ENCODE measurements at places on chromosomes 1 and 21. TPM values are rescaled to one million over a fixed set of nuclear protein-coding genes. Genes with fewer than 3 reads are reported as not detected.

- peak; percentile 18 for DNase-seq
These were observed 5.3 kb downstream of the DSCAM start for GRCh38 chr21:40841524-40842196.

GRCh38 chr1:211035821-211036380 lies 98.0 kb downstream of the KCNH1 start:
- no peak for DNase-seq

DNA sequence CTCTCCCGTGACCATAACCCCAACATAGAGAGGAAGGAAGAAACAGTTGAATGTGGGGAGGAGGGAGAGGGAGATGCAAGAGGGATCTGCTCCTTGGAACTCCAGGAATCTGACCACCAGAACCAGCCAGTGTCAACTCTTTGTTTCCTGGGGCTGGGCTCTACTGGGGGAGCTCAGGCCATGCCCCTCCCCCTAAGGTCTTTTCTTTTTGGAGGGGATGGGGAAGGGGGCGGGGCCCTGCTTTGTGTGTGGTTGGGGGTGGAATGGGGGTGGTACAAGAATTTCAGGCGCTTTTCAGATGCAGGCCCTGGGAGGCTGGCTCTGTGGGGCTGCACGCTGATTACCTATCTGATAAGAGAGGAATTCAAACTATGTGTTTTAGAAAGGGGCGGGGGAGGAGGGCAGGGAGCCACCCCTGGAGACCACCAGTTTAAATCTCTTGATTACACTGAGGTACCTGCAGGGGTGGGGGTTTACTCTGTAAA lies 8.3 kb downstream of the LIN28A start:
- DNase-seq: no peak

DNA sequence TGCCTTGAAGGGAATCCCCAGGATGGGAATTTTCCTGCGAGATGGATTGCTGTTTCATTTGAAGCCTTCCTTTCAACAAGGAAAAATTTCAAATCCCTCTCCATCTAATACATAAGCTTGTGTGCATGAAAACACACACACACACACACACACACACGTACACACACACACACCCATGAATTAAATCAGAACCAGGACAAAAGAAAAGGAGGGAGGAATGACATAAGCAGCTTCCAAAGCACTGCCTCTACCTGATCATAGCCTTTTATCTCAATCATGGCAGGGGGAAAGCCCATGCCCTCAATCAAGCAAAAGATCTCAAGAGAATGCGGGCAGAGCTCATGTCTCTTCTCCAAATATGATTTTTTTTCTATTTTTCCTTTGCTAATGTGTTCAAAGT lies 139.7 kb downstream of the SLC44A5 start:
- DNase-seq: no peak

DNA sequence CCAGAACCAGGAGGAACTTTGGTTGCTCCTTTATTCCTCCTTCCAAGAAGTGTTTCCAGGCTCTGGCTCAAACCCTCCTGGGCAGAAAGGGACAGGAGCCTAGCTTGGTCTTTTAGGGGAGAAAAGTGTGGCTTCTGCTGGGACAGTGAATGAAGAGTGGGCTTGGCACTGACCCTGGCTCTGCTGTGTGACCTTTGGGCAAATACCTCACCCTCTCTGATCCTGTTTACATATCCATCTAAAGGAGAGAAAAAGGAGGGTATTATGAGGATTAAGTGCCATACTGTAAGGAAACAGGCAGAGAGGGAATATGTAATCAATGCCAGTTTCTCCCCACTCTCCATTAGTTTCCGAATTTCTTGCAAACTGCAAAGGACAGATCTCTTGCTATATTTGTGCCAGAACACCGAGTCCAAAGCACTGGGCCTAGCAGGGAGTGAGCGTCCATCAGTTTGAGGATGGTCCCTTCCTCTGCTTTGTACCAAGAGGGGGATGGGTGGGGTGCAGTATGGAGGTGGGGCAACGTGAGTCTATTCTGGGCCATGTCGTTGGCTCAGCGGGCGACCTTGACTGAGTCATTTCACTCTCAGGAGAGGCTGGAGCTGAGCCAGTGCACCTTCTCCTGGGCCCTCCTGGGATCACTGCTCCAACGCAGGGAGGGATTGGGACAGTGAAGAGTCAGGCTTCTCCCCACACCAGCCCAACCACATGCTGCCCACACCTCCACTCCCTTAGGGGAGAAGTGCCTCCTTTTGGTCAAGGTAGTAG lies 38.4 kb downstream of the IGSF21 start:
- DNase-seq: no peak

DNA sequence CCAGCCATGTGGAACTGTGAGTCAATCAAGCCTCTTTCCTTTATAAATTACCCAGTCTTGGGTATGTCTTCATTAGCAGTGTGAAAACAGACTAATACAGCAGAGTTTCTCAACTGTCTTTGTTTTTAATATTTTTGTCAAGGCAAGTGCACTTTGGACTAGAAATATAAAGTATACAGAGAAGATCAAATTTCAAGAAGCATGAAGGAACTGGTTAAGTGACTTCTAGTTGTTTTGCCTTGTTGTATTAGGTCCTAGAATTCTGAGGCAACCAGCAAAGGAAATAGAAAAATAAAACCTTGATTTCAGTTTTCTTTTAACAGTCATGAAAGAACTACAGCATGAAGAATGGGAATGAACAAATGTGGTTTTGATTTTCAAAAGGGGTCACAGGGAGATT lies 131.1 kb upstream of the PTGFR start:
- no peak for DNase-seq

DNA sequence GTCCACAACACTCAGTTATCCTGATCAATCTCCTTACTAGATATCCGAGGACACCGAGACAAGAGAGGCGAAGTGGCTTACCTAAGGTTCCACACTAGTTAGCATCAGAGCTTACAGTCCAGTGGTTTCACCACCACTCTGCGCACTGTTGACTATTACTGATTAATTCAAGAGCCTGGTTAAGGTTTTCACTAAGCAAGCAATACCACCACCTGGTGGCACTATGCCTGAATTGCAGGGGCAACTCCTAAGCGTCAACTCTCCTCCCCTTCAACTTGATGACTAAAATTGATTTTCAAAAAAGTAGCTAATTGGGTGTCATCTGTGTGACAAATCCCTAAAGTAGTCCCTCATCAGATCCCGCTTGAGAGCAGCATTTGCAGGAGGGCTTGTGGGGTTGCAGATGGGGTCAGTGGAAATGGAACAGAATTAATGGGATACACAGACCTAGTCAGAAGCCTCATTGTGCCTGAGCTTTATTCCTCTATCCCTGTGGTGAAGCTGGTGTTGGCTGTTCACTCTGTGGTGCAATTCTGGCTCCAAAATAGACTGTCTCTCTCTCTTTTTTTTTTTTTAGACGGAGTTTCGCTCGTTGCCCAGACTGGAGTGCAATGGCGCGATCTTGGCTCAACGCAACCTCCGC lies 9.1 kb downstream of the TTC22 start:
- DNase-seq: no peak

DNA sequence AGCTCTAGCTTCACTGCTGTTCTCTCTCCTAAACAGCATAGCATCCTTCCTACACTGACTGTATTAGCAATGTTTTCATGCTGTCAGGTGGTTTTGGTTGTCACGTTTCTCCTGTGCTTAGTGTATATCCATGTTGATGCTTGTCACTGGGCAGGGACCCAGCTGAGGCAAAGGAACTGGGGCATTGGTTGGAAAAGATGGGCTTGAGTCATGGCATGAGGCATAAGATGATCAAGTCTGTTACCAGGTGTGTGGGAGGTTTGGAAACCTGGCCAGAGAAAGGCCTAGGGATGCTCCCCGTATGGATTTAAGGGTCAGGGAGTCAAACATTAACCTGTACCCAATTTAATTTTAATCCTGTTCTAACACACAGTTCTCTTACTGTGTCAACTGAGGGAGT lies 69.6 kb downstream of the OSBPL9 start:
- no peak for DNase-seq

Gene TTF2
- 17.0 TPM for total RNA-seq

Gene IL20
- 0.59 TPM for total RNA-seq

Gene CD1B
- not detected for total RNA-seq

Gene KLF17
- total RNA-seq: not detected

Gene C1orf94
- total RNA-seq: 0.10 TPM

Gene RNU1-1
- 34,682 TPM for total RNA-seq

Gene SPATA46
- not detected for total RNA-seq

Gene FLVCR1
- total RNA-seq: 13.4 TPM

Gene LCE2B
- total RNA-seq: 5.9 TPM

Gene REN
- 0.30 TPM for total RNA-seq

Gene NTMT2
- not detected for total RNA-seq

Gene CD247
- total RNA-seq: 1.2 TPM
